Endodermal cell (in vitro differentiated cells): ENCODE measurements at places on chromosomes 12 and 14. TPM values are rescaled to one million over a fixed set of nuclear protein-coding genes. Genes with fewer than 3 reads are reported as not detected.

- no peak for DNase-seq
Observed at GRCh38 chr14:28774764-28775735, 8.5 kb downstream of the FOXG1 start.

DNA sequence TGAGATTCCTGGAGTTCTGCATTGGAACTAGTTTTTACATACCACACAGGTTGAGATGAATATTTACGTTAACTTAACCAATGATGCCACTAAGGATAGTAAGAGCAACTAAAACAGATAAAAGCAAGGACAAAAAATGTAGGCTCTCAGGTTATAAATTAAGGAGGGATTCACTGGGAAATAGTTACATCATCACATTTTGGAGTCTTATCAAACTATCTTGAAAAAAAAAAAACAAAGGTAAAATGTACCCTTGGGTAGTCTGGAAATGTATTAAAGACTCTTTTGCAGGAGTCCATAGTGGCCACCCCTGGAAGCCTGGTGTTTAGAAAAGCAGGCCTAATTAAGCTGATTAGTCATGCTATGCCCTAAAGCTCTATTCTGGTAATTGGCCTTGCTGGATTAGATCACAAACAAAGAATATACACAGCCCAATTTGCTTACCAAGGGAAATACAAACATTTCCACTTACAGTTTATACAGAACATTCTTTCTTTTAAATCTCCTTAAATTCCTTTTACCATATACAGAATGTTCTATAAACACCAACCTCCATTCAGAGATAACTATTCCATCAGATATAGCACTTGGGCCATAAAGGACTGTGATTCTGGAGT lies 39.3 kb downstream of the SLC25A47 start:
- DNase-seq, result no peak

DNA sequence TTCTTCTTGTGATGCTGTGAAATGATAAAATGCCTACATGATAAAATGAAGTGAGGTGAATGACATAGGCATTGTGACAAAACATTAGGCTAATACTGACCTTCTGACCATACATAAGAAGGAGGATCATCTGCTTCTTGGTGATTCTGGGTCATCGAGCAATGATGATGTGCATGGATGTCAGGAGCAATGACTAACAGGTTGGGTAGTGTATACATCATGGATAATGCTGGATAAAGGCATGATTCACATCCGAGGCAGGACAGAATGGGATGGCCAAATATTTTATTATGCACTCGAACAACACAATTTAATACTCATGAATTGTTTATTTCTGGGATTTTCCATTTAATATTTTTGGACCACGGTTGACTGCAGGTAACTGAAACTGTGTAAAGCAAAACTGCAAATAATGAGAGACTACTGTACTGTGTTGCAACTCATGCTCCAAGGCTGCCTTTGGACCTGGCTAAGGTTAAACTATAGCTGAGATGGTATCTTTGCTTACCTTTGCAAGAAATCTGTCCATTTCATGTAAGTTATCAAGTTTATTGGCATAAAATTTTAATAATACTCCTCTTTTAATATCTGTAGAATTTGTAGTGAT lies 7.6 kb upstream of the SLC25A21 start:
- no peak for DNase-seq

DNA sequence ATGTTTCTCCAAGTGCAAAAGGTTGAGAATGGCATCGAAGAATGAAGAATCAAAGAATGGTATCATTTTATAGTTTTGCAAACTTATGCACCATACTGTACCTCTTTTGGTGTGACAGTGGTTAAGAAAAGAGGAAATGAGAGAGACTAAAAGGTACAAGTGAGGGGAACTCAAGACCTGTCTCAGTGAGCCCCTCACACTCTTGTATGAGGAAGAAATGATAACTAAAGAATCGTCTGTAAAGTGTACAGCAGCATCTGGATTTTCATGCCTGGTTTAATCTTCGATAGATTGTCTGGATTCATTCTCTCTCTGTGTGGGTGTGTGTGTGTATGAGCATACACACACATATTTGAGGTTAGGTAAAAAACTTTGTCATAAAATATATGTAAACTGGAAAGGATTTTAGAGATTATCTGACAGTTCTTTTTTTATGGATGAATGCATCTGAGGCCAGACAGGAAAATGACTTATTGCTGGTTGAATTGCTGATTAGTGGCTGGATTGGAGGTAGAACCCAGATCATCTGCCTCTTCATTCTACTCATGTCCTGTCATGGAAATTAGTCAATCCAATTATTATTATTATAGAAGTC lies 16.0 kb upstream of the SLC38A2 start:
- no peak for DNase-seq

GRCh38 chr12:92503029-92503931 lies 199.5 kb upstream of the PLEKHG7 start:
- DNase-seq, result no peak

Gene RDH12
- 0.13 TPM in 1 of 2 replicates, not detected in the other for total RNA-seq

Gene SOAT2
- total RNA-seq, result 0.54 to 0.71 TPM (median 0.61 TPM) in 3 replicates

- DNase-seq, result peak; percentile 95
Observed at GRCh38 chr12:52975820-52976573, 27.1 kb downstream of the KRT18 start.
